ENCODE measurements at places on chromosomes 2 and 18. TPM values are rescaled to one million over a fixed set of nuclear protein-coding genes. Genes with fewer than 3 reads are reported as not detected.

DNA sequence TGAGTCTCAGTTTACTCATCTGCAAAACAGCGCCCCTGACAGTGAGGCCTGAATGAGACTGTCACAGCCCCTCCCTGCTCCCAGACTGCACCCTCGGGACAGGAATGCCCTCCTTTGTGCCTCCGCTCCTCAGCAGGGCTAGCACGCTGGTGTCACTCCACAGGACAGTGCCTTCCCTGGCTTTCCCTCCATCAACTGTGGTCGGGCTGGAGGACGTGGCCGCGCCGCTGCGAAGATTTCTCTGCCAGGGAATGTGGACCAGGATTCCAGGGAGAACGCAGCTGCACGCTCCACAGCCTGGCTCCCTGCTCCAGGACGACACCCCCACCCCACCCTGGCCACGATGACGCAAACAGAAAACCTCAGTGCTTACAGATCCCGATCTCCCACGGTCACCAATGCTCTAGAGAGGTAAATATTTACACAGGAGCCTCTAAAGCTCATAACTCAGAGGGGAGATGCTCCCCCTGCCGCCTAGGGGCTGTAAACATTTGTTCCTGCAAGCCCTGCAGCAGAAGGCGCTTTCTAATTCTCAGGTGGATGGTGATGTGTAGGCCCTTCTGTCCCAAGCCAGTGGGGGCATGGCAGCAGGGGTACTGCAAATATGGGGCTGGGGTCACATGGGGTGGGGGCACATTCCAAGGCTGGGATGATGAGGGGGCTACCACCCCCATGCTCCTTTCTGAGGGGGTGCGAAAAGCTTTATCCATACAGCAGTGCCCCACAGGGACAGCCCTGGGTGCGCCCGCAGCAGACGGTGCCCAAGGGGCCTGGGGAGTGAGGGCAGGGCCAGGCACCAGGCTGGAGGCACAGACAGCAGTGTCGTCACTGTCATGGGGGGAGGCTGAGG is 12.4 kb downstream of the HS6ST1 start:
- DNase-seq, result peak; percentile 70

DNA sequence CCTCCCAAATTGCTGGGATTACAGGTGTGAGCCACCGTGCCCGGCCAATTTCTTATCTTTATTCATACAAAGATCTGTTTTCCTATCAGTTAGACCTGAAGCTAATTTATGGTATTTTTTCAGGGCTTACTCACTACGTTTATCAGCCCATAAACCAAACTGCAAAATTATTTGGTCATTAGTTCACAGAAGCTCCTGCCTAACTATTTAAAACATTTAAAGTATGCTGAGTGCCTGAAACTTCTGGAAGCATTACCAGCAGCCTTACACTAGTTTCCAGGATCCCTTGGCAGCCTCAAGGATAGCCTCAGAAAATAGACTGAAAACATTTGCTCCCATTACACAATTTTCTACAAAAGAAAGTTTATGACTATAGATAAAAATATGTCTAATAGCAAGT is 68.8 kb downstream of the GALNT13 start:
- no peak for DNase-seq

DNA sequence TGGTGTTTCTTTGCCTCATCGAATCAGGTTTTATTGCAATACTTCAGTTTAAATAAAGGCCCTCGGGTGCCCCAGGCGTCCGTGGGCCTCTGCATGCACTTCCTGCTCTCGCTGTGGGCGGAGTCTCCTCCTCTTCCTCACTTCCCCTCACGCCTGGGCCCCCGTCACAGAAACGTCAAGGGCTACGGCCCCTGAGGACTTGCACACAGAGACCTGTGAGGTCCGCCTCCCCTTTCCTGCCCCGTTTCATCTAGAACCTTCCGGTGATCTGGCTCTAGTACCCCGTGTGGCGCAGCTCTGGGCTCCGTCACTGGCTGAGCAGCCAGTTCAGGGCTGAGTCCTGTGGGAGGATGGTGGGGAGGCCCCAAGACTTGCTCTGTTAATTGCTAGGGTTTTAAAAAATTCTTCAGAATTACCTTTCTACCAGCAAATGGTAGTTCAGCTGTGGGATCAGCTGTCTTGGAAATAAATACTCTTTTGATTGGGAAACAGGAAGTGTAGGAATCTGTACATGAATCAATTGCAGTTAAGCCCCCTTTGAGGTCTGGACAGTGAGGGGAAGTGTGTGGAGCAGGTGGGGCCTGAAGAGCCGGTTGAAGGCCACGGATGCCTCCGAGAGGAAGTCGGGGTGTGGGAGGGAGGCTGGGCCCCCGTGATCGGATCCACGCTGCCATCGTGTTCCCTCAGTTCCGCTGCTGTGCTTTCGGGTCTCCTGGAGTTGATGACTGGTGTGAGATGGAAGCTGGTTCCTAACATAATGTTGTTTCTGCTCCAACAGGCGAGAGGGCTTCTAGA is 10.2 kb downstream of the NFATC1 start:
- DNase-seq, result no peak

Gene LINC00305
- not detected for total RNA-seq

DNA sequence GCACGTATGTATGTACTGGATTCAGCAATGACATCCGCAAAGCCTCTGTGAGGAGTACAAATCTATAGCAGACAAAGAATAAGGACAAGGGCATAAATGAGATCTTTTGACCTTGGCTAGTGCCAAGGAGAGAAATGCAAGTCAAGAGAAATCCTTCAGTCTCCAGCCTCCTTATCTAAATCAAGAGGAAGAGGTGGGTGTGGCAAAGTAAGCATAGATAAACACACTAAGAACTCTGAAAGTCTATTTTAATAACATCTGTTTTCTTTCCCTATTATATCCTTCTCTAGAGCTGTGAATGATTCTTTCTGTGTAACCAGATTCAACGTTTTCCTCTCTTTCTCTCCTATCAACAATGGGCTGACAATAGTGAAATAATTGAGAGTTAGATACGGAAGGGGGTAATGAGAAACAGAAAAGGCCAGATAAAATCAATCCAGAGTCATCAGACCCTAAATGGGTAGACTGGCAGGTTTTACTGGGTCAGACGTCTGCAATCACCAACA is 118.5 kb upstream of the ZFP36L2 start:
- no peak for DNase-seq

Gene DQX1
- total RNA-seq, result 1.1 TPM

- DNase-seq, result no peak
Measured at GRCh38 chr2:23387845-23388244, 2.9 kb downstream of the KLHL29 start.

- no peak for DNase-seq
Measured at GRCh38 chr18:48053881-48054816, 123.7 kb upstream of the SMAD2 start.

DNA sequence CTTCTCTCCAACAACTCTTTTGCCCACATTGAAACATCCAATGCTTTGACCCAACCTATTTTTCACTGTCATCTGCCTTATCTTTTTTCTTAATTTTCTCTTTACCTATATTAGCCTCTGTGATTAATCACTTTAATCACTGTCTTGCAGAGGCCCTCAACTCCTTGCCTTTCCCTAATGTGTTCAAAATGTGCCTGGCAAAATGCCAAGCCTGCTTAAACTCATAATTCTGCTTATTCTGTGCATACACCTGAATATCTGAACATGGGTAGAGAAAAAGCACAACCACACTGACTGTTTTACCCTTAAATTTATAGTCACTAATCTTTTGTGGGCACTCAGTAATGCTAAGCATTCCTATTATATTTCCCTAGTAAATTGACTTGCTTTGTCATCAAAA is 63.0 kb upstream of the GALNT13 start:
- no peak for DNase-seq

GRCh38 chr2:144227427-144228105 is 292.4 kb downstream of the ZEB2 start:
- DNase-seq, result no peak

Gene PPM1B
- total RNA-seq, result 20.7 TPM

DNA sequence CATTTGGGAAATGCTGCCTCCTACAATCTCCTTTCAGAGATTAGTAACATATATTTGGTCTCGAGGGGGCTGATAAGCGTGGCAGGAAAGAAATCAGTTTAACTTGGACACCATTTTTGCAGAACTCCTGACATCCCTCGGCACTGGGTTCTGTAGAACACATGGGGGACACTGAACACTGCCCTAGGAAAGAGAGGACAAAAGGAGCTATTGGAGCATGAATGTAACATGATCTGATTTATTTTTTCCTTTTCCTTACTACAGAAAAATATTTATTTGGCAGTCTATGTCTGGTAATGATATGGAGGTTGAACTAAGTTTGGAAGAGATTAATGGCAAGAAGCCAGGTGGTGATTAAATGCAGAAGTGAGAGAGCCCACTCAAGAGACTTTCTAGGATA is 153.8 kb downstream of the AFF3 start:
- DNase-seq, result no peak

DNA sequence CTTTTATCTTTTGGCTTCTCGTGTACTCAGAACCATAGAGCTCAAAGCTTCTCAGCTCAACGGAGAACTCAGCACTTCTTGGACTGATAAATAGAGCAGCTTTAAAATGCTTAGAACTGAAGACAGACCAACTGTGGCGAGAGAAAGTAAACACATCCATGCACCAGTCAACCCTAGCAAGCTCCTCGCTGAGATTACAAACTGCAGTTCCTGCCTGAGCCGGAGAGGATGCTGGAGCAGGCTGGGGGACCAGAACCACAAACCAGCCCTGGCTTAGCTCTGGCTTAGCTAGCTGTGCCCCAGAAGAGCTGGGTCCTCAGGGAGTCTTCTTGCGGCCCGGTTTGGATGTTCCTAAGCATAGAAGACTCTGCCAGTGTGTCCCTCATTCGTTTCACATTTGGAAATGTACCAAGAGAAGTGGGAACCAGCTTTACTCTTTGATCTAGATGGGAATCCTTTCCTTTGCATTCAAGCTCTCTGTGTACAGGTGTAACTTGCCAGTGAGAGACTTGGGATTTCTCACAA is 5.6 kb downstream of the PAX8 start:
- peak; percentile 28 for DNase-seq

Data from Daoy (cell line).